ENCODE measurements at places on chromosomes 12 and 14.

GRCh38 chr12:26370098-26370497, 174.7 kb downstream of the SSPN start:
- no peak for DNase-seq

DNA sequence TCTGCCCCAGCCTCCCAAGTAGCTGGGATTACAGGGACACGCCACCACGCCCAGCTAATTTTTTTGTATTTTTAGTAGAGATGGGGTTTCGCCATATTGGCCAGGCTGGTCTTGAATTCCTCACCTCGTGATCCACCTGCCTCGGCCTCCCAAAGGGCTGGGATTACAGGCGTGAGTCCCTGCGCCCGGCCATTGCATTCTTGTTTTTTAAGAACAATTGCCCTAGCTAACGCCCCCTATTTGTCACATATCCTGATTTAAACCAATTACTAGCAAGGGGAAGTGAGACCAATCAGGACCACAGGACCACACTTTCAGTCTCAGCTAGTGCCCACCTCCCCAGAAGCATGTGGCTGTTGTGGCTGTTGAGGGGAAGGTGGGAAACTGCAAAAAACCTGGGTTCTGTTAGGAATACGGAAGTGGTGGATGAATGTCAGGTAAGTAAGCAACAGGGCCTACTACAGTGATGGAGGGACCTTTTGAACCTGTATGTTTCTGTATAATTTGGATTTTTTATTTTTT, 37.8 kb upstream of the NFYB start:
- no peak for DNase-seq

GRCh38 chr12:52976574-52977071, 27.7 kb downstream of the KRT18 start:
- no peak for DNase-seq

GRCh38 chr12:71782017-71782416, 27.4 kb downstream of the RAB21 start:
- DNase-seq, result no peak

- DNase-seq, result no peak
These were observed 150.3 kb downstream of the CEP83 start for GRCh38 chr12:94309373-94309772.

DNA sequence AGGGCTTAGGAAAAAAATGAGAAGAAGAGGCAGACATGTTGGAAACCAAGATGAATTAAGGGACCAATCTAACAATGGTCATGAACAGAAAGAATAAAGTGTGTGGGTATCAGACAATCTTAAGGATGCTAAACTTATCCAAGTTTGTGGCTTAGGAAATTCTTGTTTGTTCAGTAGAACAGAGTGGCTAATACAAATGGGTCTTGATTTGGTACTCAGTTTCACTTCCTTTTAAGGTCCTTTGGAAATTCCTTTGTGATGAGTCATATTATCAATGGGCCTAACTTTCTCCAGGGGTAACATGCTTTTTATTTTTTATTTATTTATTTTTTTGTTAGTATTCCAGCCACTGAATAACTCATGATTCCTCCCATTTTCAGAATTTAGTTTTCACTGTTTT, 1154.7 kb upstream of the FLRT2 start:
- no peak for DNase-seq

- no peak for DNase-seq
These were observed 49.5 kb downstream of the SOCS2 start for GRCh38 chr12:93621986-93622385.

DNA sequence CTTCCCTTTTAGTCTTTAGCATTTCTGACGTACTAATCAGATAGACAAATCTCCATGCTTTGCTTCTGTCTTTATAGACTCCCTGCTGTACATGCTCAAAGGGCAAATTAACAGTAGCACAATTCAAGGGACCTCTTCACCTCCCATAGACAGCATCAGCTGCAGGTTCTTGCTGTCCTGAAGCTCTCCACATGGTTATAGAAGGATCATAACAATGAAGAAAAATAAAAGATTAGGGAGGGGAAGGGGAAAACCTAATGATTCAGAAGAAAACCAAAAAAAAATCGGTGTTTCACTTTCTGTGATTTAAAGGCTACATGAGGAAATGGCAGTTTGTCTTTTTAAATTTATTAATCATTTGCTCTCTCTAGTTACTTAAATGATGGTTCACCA, 155.5 kb downstream of the PTCSC3 start:
- DNase-seq, result no peak

DNA sequence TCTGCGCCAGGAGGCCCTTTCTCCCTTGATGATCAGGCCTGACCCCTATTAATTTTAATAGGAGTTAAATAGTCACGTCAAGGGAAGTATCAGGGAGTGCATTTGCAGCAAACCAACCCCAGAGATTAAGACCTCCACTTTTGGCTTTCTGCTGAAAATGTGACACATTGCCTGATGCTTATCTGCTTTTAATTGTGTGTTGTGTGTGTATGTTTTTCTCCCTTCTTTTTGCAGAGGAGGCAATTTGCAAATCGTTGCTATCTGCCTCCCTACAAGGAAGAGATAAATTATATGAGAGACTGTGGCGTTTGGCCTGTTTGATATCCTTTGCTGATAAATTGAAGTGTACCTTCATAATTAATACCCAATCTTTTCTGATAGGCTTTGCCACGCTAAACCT, 822.9 kb downstream of the VRK1 start:
- peak; percentile 15 for DNase-seq

- no peak for DNase-seq
These were observed 214.2 kb downstream of the CACNA1C start for GRCh38 chr12:2266666-2267620.

GRCh38 chr12:65642061-65642661, 182.1 kb upstream of the HMGA2 start:
- DNase-seq, result no peak

DNA sequence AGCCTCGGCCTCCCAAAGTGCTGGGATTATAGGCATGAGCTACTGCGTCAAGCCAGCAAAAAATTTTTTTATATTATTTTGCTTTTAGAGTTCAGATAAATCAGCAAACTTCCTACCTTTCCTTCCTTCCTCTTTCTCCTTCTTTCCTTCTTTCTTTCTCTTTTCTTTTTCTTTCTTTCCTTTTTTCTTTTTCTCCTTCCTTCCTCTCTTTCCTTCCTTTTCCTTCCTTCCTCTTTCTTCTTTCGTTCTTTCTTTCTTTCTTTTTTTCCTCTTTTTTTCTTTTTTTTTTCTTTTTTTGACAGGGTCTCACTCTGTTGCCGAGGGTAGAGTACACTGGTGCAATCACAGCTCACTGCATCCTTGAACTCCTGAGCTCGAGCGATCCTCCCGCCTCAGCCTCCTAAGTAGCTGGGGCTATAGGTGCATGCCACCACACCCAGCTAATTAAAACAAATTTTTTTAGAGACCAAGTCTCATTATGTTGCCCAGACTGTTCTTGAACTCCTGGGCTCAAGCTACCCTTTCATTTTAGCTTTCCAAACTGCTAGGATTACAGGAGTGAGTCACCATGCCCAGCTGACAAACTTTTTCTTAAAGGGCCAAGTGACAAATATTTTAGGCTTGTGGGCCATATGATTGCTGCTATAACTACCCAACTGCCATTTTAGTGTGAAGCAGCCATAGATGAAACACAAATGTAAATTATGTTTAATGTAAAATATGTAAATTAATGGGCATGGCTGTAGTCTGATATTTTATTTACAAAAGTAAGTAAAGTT, 7.1 kb upstream of the WASHC4 start:
- no peak for DNase-seq

DNA sequence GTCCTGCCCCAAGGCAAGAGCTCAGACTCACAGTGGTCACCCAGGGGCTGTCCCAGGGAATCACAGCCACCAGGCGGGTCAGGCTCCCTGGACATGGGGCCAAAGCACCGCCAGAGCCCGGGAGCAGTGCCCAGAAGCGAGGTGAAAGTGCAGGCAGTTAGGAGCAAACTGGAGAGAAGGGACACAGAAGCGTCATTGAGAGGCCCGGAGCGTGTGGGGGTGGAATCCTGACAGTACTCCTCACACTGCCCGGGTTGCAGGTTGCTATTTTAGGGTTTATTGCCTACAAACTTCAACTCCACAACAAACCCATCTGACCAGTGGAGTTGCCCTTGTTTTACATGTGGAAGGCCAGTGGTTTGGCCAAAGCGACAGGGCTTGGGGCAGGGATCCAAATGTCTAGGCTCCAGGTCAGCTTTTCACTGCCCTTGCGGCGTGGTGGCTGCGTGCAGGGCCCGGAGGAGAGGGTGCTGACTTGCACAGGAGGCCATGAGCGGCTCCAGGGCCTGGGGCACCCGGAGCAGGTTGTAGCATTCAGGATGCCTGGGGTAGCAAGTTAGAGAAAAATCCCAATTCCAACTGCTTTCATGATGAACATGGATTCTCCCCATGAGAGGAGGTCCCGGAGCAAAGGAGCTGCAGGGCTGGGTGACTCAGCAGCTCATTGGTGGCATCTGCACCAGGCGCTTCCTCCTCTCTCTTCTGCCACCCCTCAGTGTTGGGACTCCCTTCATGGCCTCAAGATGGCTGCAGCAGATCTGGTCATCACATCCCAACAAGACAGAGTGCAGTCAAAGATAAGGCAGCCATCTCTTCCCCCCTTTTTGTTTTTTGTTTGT, 112.3 kb upstream of the NCOR2 start:
- no peak for DNase-seq

- DNase-seq, result no peak
These were observed 116.6 kb upstream of the C14orf180 start for GRCh38 chr14:104462651-104463630.

- DNase-seq, result no peak
These were observed 188.8 kb downstream of the ESRRB start for GRCh38 chr14:76564471-76565422.

DNA sequence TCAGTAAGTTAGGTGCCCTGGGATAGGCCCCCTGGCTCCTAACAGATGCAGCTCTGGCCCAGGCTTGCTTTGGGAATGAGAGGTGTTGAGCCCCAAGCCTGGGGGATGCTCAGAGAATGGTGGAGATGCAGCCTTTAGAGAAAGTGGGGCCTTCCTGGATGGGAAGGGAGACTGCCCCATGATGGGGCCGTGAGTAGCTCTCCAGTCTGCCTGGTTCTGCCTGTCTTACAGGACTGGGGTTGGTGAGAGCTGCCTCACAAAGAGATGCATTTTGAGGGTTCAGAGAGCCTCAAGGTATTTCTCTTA, 523 bp upstream of the VRTN start:
- DNase-seq, result no peak

- no peak for DNase-seq
These were observed 238.9 kb downstream of the PHLDA1 start for GRCh38 chr12:75792687-75793086.

DNA sequence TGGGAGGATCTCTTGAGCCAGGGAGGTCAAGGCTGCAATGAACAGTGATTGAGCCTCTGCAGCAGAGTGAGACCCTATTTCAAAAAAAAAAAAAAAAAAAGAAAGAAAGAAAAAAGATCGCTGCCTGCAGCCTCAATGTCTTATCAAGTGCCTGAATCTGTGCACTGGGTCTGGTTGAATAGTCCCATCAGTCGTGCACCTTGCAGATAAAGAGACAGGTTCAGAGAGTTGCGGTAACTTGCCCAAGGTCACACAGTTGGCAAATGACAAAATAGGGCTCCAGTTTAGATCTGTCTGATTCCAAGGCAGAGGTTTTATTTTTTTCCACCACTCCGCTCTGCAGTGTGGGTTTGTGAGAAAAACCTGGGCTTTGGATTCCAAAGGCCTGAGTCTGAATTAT, 649 bp upstream of the PLA2G1B start:
- no peak for DNase-seq

DNA sequence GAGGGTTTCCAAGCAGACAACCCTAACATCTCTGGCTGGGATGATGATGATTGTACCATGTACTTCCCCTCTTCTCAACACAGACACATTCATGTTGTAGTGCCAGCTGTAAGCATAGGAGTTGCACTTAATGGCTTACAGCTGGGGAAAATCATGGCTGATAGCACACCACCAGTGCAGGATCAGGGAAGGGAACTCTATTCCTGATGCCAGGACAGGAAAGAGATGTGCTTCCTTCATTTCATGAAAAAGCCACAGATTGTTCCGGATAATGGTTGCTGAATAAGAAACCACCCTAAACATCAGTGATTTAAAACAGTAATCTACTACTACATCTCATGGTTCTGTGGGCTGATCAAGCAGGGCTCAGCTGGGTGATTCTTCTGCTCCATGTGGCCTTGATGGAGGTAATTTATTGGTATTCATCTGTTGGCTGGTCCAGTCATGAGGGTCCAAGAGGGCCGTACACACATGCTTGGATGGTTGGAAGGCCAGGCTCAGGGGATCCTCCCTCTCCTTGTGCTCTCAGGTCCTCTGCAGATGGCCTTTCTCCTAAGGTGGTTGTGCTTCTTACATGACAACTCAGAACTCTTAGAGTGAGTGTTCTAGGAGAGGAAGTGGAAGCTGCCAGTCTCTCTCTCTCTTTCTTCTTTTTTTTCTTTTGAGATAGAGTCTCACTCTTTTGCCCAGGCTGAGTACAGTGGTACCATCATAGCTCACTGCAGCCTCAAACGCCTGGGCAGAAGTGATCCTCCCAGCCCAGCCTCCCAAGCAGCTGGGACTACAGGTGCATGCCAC, 16.5 kb downstream of the TRAF3 start:
- no peak for DNase-seq

DNA sequence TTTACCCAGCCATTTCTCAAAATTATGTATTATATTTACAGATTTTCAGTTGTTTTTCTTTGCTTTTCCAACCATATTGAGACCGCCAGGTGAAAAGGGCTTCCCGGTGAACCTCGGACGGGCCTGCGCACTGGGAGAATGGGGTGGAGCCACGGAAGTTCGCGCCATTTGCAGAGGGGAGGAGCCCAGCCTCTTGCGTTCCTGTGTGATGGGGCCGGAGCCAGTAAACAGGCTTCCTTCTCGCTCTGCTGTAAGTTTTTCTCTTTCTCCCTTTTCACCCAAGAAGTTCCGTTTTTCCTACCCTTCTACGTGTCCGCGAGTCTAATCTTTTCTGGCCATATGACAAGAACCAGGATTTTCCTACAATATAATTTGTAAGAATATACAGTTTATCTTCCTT, 1108.8 kb upstream of the SEL1L start:
- DNase-seq, result no peak

DNA sequence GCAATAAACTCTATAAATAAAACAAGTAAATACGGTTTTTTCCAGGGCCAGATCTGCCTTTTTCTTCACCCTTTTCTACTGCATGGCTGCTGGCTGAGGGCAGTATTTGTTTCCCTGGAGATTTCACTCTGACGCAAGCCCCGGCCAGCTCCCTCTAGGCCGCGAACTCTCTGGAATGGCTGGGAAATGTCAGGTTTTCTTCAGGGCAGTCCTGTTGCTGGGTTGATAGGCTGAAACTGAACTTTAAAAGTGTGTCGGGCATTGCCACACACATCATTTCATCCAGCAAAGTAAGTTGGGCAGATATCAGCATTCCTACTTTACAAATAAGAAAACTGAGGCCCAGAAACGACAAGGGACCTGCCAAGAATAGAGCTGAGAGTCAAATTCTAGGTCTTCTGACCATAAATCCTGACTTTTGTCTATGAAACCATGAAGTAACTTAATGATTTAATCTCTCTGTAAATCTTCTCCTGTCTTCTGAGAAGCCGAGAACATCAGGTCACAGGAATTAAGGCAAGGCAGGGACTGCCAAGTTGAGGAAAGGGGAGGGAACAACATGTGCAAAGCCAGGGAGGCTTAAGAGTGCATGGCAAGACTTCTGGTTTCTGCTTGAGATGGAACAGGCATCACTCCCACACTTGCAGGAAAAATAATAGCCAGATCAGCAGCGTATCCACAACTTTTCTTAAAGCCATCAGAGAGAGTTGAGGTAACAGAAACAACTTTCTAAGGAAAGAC, 205.0 kb upstream of the CCDC196 start:
- no peak for DNase-seq

GRCh38 chr14:76428611-76429010, 52.7 kb downstream of the ESRRB start:
- no peak for DNase-seq

Measured in CD4-positive, alpha-beta T cell treated with Interleukin-21 for 1 hour (primary cell).